ENCODE measurements at places on chromosomes 6 and 20. TPM values are rescaled to one million over a fixed set of nuclear protein-coding genes. Genes with fewer than 3 reads are reported as not detected.

Gene AGER
- 17.7 TPM for total RNA-seq

Gene JAG1
- 38.3 TPM for total RNA-seq

Gene POM121L2
- 0.16 TPM for total RNA-seq

Gene DNMT3B
- 638 TPM for total RNA-seq

GRCh38 chr20:25249198-25249931 lies 1.5 kb downstream of the PYGB start:
- no peak for DNase-seq

DNA sequence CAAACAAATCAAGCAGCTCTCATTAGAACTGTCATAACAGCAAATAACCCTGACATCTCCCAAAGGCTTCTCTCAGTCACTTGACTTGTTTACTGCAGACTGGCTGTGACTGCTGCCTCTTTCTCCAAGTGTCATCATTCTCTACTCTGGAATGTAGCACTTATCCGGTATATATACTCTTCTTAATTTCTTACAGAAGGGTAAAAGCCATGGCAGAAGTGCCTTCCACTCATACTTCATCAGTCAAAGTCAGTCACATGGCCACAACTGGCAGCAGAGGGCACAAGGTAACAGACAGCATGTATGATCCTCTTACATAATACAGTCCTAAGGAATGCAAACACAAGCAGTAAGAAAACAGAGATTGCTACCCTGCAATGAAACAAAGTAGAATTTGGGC lies 9.3 kb downstream of the NAPB start:
- DNase-seq = no peak

GRCh38 chr6:156777577-156778453 lies 637 bp downstream of the ARID1B start:
- DNase-seq = peak; percentile 31

DNA sequence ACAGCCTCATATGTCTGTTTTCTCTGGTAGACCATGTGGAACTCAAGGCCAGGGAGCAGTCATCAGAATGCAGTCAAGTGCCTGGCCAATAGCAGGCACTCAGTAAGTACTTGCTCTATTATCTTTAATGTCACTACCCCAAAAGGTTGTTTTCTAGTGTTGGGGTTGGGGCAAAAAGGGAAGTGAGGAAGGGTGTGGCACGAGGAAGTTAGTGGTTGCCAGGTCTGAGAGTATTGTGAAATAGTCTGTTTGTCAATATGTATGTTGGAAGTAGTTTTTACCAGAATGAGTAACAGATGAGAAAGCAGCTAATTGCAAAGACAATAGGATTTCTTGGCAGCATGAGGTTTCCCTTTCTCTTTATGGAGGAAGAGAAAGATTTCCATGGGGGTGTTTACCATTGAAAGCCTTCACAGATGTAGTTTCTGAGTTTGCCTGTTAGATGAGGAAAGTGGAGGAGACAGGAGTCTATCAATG lies 59.5 kb upstream of the ARMH2 start:
- DNase-seq = no peak

- peak; percentile 33 for DNase-seq
These were observed 88.0 kb downstream of the METTL24 start for GRCh38 chr6:110270165-110270564.

DNA sequence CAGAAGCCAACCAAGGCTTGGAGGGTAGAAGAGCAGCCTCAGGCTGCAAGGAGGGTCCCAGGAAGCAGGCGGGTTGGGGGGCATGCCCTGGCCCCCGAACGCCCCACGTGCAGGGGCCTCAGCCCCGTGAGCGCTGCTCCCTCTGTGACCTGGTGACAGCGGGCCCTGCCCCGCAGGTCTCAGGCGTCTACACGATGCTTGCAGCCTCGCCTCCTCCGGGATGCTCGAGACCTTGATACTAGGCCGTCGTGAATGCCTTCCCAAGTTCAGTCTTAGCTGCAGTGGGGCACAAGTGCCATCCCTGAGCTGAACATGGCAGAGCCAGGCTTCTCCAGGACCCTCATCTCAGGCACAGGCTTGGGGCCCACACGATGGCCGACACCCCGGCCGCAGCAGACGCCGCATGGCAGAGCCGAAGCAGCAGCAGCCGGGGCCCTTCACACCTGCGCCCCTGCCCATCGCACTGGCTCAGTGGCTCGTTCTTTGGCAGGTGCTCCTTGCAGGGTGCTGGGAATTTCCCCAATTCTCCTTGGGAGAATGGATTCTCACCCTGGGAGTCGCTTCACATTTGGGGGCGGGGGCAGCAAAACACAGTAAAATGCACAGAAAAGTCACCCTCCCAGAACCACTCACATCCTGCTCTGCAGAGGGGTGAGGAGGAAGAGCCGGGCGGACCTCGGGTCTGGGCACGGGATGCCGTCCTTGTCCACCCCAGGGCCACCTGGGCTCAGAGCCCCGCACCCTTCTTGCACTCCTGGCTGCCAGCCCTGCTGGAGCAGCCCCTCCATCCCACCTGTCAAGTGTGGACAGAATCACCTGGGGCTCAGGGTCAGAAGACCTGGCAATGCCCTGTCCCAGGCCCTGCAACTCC lies 161.8 kb downstream of the DLL1 start:
- DNase-seq = no peak

DNA sequence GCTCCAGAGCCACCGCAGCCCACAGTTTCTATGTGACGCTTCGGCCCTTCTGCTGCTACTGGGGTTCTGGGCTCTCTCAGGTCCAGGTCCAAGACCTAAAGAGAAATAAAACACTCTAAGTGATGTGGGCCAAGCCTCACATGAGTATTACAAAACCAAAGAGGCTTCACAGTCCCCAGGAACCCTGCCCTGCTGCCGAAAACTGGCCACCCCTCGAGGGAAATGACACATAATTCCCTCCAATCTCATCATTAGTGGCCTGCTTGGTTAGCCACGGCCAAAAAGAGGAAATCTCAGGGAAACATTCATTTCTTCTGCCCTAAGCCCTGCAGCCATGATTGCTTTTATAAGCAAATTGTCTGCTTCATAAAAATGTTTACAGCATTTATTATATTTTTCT lies 32.5 kb downstream of the DLL1 start:
- DNase-seq = no peak

- DNase-seq = no peak
These were observed 52.8 kb upstream of the ZFAND3 start for GRCh38 chr6:37766717-37767116.

DNA sequence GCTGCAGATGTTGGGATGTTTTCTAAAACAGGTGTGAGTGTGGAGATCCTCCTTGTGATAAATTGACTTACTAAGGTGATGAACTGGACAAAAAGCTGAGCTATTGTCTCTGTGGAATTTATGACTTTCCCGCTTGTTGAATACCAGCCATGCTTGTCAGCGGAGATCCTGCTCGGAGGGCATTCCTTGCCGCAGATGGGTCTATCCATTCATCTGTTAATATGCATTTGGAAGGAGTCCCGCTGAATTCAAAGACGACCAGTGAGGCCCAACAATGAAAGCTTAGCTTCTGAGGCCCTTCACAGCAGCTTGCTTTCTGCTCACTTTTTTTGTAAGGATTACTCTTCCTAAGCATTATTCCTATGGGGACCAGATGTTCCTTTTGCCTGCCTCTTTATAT lies 124.9 kb downstream of the TIAM2 start:
- DNase-seq = peak; percentile 52

DNA sequence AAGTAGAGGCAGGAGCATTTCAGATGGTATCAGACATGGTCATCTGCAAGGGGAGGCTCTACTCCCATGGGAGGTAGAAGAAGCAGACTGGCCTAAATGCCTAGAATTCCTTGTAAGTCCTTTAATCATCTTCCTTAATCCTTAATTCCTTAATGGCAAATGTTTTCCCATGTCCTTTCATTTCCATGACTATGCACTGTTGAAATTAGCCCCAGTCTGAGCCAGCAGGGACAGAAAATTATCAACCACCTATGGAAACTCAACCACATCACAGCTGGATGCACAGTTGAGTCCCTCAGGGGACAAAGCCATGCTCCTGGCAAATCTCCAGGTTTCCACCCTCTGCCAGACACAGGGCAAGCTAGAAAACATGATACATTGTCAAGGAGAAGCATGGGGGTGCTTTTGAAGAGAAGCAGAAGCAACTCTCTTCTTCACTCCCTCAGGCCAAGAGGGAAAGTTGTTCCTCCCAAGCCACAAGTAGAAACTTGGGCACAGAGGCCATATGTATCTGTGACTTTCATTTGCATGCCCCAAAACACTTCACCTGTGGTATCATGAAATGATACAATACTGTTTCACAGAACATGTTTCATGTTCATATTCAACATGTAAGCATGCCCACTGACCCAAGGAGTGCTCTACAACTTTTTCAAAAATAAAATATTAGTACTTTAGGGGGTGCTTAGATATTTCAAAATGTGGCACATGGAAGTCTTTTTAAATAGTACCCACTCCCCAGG lies 683.6 kb downstream of the KIF16B start:
- no peak for DNase-seq

- DNase-seq = no peak
These were observed 2.3 kb downstream of the SERPINB1 start for GRCh38 chr6:2839195-2839981.

GRCh38 chr6:168374051-168374502 lies 54.5 kb upstream of the DACT2 start:
- no peak for DNase-seq

DNA sequence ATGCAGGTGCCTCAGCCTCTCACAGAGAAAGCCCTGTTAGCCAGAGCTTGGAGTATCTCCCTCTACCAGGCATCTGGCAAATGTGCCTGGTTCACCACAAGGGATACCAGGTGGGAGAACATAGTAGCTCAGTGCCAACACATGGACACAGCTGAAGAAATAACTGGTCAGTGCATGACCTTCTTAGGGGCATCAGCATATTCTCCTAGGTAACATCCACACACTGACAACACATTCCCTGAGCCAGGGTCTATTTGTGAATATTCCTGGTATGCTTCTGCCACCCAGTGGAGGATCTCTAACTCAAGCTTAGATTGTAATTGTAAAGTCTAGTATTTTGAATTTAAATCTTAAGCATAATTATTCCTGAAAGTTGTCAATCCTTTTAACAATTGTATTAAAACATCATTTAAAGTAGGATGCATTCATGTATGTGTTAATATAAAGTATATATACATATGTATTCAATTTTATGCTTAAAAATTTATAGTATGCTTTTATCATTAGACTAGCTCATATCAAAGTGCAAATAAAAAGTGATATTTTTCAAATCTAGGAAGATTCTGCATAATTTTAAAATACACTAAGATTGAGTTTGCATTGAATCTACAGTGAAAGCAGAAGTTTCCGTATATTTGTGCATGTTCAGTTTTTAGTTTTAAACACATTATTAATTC lies 45.3 kb upstream of the COL21A1 start:
- peak; percentile 25 for DNase-seq

GRCh38 chr20:8621001-8621400 lies 447.9 kb upstream of the PLCB4 start:
- DNase-seq = no peak

DNA sequence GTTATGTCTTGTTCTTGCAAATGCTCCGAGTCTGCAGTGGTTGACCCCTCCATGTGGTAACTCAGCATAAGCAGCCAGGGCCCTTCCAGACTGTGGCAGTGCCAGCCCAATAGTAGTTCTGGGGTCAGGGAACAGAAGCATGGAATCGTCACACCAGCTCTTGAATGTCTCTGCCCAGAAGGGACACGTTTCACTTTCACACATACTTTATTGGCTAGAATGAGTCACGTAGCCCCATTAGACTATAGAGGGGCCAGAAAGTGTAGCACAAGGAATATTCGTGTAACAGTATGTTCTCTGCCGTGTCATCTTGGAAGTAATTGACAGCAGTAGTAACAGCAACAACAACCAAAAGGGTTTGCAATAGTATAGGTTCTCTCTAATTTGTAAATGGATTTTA lies 254.7 kb downstream of the FARS2 start:
- DNase-seq = no peak

DNA sequence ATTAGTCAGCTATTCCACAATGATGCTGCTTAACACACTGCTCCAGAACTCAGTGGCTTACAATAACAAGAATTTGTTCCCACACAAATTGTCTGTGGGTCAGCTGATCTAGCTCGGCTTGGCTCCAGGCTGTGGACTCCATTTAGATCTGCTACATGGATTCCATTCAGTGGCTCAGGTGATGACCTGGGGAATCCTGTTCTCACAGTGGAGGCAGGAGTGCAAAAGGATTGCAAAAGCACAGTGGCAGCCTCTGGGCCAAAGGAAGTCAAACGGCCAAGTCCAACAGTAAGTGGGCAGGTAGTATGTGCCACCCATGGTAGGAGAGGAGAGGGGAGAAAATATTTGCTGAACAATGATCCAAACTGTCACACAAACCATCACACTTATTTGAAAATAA lies 15.8 kb upstream of the LRRN4 start:
- no peak for DNase-seq

DNA sequence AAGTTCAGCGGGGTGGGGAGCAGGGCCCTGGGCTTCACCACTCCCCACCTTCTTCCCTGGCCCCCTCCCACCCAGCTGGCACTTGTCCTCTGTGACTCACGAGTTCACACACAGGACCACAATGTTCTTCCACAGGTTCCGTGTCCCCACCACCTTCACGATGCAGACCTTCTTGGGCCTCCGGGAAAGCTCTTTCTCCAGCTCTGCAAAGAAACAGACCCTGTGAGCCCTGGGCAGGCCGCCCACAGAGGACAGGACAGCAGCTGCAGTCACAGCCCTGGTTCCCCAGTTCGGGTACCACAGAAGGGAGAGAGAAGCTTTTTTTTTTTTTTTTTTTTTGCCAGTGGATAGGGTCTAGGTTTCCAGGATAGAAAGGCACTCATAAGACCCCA lies 30.9 kb downstream of the PSMG4 start:
- peak; percentile 8 for DNase-seq

GRCh38 chr6:70234561-70235236 lies 68.2 kb downstream of the COL9A1 start:
- DNase-seq = no peak

DNA sequence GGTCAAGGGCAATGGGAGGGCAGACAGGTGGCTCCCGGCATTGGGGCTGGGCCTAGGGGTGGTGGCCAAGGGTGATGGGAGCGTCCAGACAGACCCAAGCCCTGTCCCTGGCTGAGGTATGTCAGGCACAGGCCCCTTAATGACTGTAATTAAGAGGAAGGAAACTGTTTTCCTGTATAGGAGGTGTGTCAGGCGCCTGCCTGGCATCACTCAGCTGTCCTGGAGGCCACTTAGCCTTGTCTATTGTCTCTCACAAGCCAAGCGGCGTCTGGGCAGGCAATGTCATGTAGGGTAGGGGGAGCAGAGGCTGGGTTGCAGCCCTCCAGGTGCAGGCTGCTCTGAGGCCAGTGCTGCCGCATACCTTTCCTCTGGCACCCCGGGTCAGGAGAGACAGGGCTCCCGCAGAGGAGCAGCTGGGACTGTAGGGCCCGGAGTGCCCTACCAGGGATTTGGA lies 3.9 kb upstream of the FAM83C start:
- no peak for DNase-seq

- peak; percentile 51 for DNase-seq
These were observed 290.3 kb upstream of the STXBP5 start for GRCh38 chr6:146913842-146914488.

Data from WTC11 (cell line).